Kidney tubule cell (primary cell): ENCODE measurements at places on chromosomes 7 and 10.

DNA sequence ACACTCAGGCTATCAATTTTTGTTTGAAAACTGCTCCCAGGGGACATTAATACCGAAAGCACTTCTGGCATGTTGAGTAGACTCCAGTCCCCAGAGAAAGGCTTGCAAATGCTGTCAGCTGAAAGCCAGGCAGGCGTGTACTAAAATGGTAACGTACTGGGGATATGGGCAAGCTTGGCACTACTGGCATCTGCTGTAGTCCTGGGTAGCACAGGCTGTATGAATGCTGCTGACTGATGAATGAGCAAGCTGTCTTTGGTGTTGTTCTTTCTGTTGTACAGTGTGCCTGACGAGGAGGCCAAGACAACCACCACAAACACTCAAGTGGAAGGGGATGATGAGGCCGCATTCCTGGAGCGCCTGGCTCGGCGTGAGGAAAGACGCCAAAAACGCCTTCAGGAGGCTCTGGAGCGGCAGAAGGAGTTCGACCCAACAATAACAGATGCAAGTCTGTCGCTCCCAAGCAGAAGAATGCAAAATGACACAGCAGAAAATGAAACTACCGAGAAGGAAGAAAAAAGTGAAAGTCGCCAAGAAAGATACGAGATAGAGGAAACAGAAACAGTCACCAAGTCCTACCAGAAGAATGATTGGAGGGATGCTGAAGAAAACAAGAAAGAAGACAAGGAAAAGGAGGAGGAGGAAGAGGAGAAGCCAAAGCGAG lies 53.5 kb upstream of the AGBL3 start:
- no peak for DNase-seq

GRCh38 chr10:86648704-86649427 lies 5.5 kb upstream of the OPN4 start:
- DNase-seq = peak; percentile 57

DNA sequence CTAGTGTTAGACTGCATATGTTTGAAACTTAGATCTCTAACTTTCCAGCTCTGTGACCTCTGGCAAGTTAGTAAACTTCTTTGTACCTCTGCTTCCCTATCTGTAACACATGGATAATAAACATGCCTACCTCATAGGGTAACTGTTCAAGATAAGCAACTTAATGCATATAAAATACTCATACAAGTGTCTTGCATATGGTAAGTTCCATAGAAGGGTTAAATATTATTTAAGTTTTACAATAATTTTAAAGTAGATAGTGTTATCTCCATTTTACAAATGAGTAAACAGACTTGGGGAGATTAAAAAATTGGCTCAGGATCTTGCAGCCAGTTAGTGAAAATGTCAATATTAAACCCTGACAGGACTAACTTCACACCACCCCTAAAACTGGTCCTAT lies 30.1 kb upstream of the CD36 start:
- no peak for DNase-seq

- DNase-seq = no peak
These were observed 23.5 kb downstream of the CREB5 start for GRCh38 chr7:28435732-28436378.

DNA sequence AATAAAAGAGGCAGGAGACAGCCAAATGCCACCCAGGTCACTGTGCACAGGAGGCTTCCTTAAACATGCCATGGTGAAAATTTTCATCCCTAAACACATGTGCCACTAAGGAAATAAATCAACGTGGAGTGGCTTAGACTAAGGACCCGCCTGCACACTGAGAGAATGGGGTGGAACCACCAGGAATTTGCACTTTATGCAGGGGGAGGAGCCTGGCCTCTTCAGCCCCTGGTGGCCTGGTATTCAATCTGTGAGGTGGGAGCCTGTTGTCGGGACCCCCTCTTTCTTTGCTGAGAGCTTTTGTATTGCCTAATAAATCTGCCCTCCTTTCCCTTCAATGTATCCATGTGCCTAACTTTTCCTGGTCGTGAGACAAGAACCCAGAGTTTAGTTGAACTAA lies 204.6 kb upstream of the NRP1 start:
- DNase-seq = no peak

DNA sequence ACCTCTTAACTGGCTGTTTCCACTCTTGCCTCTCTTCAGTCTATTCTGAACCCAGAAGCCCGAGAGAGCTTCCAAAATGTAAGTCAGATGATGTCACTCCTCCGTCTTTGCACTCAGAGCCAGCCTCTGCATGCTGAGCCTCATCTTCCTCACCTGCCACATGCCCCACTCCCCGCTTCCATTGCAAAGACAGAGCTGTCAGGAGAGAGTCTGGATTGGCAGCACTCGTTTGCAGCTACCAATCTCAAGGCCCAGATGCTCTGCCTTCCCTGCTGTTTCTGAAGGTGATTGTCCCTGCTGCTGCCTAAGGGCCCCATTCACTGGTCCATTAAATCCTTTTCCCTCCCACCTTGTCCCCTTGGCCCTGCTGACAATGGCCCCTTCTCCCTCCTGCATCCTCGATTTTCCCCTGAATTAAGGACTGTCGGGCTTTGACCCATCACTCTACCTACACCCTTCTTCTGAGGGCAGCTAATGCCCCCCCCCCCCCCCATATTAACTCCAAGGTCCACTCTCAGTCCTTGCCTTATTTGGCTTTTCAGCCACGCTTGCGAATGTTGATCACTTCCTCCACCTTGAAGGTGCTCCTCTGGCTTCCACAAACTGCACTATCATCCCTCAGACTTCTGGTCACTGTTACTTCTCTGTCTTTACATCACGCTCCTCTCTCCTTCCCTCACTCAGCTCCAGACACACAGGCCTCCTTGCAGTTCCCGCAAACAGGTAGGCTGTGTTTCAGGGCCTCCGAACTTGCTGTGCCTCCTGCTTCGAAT lies 98.5 kb downstream of the CHN2 start:
- no peak for DNase-seq

DNA sequence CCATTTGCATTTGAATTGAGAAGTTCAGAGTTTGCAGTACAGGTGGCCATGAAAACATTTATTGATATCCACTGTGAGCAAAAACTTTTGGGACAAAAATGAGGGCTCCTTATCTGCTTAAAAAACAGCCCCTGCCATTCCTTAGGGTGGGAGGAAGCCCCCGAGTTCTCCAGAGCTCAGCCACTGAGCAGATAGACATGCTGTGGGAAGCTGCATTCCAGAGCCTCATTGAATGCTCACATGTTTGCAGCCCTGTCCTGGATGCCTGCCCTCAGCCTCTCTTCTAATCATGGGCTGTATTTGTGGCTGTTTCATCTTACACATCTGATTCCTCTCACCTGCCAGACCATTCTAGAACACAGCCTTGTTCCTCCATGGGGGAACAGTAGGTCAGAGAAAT lies 33.3 kb downstream of the PLPP4 start:
- DNase-seq = no peak

DNA sequence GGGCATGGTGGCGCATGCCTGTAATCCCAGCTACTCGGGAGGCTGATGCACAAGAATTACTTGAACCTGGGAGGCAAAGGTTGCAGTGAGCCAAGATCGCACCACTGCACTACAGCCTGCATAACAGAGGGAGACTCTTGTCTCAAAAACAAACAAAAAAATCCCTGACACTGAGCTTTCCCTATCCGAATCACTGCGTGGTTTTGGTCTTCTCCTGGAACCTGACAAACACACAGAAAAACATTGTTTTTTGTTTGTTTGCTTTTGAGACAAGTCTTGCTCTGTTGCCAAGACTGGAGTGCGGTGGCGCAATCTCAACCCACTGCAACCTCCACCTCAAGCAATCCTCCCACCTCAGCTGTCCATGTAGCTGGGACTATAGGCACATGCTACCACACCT lies 50.4 kb upstream of the PTPRN2 start:
- DNase-seq = no peak

DNA sequence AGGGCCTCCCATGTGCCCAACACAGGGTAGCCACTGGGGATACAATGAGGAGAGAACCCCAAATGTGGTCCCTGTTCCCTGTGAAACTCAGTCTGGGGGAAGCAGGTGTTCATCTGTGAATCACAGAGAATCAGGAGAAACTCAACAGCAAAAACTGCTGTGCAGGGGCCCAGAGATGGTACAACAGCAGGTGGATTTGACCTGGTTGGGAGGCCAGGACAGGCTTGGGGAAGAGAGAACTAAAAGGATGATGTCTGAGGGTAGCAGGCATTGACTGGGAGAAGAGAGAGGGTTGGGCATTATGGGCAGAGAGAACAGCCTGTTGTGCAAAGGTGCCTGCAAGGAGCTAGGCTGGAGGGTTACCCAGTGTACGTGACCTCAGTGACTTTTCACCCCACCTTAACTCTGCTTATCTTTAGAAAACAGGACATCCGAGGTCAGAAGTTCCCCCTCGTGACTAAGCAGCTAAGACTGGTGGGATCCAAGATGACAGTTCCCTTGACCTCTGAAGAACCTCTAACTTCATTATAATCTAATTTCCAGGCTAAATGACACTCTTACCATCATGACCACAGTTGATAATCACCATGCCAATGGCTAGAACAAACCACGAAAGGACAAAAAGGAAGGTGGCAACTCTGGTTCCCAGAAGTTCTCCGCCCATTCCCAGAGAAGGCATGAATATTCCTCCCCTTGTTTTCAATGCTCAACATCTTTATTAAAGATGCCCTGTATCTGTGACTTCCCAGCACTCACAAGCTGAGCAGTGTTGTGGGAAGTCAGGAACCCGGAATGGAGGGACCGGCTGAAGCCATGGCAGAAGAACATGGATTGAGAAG lies 5.1 kb upstream of the ADAMTS14 start:
- no peak for DNase-seq

DNA sequence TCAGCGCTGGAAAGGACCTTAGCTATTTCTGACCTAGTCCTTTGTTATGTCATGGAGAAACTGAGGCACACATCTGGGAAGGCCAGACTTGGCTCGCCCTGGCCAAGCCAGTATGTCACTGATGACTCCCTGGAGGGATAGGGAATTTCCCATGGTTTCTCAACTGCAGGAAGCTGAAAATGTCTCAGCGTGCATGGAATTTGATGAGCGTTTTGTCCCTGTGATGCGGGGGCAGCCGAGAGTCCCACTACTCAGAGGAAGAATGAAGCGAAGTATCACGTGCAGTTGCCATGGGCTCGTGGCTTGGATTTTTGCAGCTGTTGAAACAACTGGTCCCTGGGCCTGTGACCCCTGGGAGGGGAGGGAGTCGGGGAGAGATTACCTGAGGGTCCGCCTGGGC lies 44.8 kb downstream of the CLIP2 start:
- peak; percentile 78 for DNase-seq

DNA sequence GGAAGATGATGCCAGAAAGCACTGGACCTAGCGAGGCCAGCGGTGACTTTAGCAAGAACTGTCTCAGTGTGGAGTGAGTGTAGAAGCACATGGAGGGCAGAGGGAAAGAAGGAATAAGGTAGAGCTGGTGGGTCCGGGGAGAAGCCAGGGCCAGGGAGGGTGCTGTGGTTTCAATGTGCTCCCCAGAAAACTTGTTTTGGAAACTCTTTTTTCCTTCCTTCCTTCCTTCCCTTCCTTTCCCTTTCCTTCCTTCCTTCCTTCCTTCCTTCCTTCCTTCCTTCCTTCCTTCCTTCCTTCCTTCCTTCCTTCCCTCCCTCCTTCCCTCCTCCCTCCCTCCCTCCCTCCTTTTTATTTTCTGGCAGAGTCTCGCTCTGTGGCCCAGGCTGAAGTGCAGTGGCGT lies 5.5 kb upstream of the RARRES2 start:
- DNase-seq = no peak

GRCh38 chr10:70866424-70866823 lies 21.9 kb downstream of the PCBD1 start:
- peak; percentile 70 for DNase-seq

DNA sequence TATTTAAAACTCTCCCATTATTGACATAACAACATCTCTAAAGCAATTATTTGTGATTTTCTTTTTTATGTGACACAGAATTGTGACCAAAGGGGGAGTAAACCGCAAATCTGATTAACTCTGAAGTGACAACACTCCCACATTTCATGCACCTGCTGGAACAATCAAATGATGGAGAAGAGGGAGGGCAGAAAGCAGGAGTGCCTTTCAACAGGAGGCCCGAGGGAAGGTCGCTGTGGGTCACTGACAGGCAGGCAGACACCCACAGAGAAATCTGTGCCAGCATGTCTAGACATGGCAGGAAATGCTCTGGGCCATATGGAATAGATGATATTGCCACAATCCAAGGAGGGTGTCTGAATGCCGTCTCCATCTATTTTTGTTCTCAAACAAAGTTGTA lies 247.3 kb downstream of the DOCK4 start:
- DNase-seq = peak; percentile 27

DNA sequence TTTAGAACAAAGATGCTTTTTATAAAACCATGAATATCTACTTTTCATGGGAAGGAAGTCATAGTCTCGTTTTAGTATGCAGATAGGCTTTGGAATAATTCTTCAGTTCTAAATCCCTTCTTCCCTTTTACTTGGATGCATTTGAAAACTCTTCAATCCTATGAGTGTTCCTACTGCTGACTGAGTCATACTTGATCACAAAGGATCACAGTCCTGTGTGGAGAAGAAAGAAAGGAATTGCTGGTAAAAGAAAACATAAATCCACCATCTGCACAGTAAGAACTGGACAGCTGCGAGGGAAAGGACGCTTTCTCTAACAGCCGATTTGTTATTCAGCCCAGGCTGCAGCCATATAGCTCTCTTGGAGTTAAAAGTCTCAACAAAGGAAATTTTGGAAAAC lies 209.9 kb downstream of the SEMA3E start:
- no peak for DNase-seq

- no peak for DNase-seq
These were observed 51.5 kb downstream of the DNAJB6 start for GRCh38 chr7:157388301-157388700.

- DNase-seq = no peak
These were observed 73.9 kb downstream of the SH2D4B start for GRCh38 chr10:80611481-80612185.

- no peak for DNase-seq
These were observed 283.0 kb upstream of the VSTM2A start for GRCh38 chr7:54259185-54259584.

DNA sequence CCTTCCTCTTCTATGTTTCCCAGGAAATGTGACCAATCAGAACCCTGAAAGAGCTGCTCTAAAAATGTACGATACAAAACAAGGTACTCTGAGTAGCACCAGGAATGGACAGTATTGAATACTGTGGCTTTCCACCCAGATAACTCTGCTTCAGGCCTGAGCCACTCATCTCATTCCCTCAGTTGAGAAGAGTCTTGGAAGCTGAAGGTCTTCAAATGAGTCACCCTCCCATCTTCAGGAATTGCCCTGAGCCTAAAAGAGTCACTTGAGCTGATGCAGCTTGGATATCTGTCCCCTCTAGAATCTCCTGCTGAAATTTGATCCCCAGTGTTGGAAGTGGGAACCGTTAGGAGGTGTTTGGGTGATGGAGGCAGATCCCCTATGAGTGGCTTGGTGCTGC lies 210.4 kb downstream of the DGKI start:
- no peak for DNase-seq

DNA sequence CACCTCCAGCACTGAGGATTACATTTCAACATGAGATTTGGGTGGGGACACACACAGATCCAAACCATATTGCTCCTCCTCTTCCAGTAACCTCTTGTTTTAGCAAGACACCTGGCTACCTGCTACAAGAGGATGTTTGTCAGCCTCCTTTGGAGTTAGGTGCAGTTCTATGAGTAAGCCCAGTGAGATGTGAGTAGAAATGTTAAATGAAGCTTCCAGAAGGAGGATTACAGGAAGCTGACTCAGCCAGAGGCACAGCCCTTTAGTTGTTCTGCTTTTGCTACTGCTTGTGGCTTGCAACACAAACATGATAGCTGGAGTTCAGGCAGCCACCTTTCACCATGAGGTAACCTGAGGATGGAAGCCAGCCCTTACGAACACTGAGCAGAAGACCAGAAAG lies 382.7 kb upstream of the RNF32 start:
- peak; percentile 47 for DNase-seq

GRCh38 chr10:112952282-112953173 lies 2.5 kb downstream of the TCF7L2 start:
- peak; percentile 47 for DNase-seq

GRCh38 chr7:74586258-74587175 lies 71.0 kb upstream of the GTF2I start:
- peak; percentile 59 for DNase-seq
